ENCODE measurements at places on chromosomes 7 and 10. TPM values are rescaled to one million over a fixed set of nuclear protein-coding genes. Genes with fewer than 3 reads are reported as not detected.

GRCh38 chr10:126702181-126702580, 31.7 kb upstream of the C10orf90 start:
- DNase-seq = no peak

GRCh38 chr10:4947635-4948596, 15.3 kb upstream of the AKR1C1 start:
- peak; percentile 33 for DNase-seq

DNA sequence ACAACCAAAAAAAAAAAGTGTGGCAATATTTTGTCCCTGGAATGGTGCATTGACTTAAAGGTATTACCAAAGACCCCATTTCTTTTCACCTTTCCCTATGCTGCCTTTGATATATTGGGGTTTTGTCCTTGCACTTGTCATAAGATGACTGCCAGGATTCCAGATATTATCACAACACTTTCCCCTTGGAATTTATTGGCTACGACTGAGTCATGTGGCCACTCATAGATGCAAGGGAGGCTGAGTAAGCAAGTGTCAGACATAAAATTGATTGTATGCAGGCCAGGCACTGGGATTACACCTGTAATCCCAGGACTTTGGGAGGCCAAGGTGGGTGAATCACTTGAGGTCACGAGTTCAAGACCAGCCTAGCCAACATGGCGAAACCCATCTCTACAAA, 83.6 kb downstream of the PPP1R3C start:
- DNase-seq = no peak

DNA sequence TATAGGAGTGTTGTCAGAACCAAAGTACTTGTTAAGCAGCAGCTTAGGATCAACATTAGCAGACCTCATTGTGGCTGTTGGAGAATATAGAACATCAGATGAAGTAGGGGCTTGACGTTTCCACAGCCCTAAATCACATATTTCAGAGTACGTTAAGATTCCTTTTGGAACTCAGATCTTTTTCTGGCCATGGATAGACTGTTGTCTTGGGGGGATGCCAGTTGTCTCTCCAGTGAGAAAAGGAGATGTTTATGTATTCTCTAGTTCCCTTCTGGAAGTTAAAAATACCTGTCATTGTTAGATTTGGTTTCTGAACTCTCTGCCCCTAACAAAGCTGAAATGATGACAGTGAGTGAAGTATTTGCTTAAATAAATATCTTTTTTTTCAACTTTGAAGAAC, 191.3 kb downstream of the AUTS2 start:
- no peak for DNase-seq

ADIRF gene
- total RNA-seq = 25.4 TPM

DNA sequence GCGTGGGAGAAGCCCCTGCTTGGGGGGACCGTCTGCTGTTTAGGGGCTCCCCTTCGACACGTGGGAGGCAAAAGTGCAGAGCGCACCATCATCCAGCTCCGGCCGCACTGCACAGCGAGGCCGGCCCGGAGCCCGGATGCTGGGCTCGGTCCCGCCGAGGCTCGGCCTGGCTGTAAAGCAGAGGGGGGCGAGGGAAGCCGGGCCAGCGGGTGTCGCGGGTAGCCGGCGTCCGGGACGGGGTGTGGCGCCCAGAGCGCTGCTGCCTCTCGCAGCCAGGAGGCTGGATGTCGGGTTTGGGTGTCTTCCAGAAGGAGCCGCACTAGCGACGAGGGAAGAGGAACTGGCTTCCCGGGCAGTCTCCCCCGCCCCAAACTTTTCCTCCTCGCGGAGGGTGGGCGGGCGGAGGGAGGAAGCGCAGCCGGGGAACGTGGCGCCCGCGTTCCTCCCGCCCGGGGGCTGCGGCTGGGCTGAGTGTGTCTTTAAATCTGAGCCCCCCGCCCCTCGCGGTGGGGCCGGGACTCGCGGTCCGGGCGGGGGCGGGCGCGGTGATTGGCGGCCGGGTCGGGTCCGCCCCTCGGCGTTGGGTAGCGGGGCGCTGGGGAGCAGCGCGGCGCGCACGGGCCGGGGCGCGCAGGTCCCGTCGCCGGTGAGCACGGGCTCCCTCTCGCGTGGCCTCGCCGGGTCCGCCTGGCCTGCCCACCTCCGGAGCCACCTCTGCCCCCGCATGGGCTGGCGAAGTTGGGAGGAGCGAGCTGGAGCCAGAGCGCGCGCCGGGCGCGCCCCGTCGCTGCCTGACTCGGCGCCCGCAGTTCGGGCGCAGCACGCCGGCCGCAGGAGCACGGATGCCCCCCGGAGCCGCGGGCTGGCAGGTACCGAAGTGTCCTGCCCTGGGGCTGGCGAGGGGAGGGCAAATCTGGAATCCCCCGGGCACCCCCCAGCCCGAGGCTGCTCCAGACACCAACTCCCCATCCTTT, at the start of gene PALD1:
Gene PALD1, plus strand, starts transcription at position 577 of the 974 bp plus-strand sequence. CDS start 47,185 bp downstream, outside the sequence.
- DNase-seq = peak; percentile 61

DNA sequence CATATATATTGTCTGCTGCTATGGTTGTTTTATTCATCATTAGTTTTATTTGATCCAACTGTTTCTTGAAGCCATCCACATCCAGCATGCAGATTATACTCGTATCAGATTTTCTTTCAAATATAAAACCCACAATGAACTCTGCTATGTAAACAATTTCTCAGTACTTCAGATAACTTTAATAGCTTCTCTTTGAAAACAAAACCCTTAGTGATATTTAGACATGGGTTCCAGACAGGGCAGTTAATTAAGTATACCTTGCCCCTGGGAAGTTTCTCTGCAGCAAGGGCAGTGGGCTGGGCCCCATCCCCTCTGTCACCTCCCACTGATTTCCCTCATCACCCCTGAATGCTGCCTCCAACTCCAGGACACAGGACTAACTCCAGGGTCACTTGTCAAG, 104.3 kb downstream of the GFRA1 start:
- no peak for DNase-seq

DNA sequence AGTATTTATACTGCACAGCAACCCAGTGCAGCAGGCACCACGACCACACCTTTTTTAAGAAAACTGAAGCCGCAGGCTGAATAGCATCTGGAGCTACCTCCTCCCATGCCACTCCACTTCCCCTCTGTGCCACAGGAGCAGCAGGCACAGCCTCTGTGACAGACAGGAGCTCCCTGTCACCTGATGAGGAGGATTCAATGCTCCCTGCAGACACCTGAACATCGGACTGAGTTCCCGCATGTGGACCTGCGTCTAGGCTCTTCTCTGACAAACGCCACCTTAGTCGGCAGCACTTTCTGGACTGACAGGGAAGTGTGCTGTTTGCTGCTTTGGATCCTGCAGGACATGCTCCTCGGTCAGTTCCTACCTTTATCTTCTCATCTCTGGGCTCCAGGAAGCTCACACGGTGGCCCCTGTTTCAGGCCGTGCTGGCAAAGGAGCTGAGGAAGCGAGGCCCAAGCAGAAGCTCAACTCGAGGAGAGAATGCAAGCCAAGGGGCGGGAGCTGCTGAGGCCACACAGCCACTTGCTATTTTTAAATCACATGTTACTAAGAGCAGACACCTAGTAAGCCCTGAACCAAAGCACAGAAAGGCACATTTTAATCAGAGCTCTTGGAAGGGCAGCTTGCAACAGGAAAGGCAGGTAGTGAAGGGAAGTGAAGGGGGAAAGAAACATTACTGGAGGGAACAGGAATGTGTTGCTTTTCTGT, 56.6 kb downstream of the VOPP1 start:
- DNase-seq = no peak

GPR146 gene
- 8.3 TPM for total RNA-seq

GALNT17 gene
- 1.7 TPM for total RNA-seq

DNA sequence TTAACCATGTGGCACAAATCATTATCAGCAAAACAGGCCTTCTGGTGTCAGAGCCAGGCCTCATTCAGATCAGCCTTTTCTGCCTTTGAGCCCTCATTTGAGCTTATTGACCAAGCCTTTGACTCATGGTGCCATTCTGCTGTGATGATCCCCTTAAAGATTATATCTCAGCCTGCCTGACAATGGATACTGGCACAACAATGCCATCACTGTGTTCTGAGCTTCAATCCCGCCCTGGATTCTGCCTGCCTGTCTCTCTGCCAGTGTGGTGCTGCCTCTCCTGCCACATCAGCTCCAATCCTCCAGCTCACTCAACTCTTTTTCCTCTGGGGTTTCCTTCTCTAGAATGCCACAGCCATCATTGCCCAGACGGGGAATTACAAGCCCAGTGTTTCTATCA, 52.6 kb downstream of the SRI start:
- no peak for DNase-seq

GRCh38 chr7:118286131-118286530, 61.6 kb downstream of the ANKRD7 start:
- no peak for DNase-seq

DNA sequence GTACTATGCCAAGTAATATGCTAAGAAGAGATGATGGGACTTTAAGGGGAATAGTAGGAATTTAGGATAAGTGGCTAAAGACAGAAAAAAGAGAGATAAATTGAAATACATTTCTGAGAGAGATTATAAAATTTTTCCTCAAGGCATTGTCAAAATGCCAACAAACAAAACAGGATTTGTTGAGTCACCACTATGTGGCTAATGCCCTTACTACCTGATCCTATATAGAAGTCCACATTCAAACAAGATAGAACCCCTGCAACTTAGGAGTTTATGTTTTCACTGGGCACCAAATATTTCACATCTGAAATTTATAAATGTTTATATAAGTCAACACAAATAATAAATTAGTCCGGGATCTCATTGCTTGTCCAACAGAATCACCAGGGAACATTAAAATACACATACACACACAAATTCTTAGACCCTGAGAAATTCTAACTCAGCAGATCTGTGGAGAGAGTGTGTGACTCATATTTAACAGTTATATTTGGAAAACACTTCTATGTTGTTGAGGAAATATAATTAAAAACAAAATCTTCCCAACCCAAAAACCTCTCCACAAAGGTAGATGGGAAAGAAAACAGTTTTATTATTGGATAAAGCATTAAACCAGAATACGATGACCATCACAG, 154.3 kb downstream of the PPP1R3A start:
- no peak for DNase-seq

GRCh38 chr10:77533887-77534278, 103.7 kb downstream of the KCNMA1 start:
- DNase-seq = no peak

DNA sequence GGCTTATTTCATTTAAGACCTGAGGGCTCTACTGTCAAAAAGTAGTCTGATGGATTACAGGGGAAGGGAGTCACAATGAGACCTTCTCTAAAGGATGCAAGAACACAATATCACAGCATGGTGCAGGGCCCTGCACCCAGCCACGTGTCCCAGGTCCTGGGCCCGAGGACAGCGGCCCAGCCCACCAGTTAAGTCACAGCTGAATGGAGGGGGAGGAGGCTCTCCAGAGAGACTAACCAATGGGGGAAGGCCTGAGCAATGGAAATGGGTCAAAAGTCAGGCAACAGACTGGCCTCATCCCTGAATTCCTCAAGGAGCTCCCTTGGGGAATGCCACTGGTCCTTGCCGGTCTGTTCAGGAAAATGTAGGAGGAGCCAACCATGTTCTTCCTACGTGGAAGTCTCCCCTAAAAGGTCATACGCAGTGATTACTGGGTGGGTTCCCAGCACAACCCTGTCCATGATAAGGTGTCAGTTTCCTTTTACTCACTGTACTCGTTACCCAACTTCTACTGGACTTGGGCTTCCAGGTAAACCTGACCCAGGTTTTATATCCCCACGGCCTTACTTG, 28.3 kb downstream of the CCDC3 start:
- DNase-seq = no peak

- DNase-seq = no peak
Measured at GRCh38 chr10:88070080-88070880, 206.9 kb downstream of the PTEN start.

DNA sequence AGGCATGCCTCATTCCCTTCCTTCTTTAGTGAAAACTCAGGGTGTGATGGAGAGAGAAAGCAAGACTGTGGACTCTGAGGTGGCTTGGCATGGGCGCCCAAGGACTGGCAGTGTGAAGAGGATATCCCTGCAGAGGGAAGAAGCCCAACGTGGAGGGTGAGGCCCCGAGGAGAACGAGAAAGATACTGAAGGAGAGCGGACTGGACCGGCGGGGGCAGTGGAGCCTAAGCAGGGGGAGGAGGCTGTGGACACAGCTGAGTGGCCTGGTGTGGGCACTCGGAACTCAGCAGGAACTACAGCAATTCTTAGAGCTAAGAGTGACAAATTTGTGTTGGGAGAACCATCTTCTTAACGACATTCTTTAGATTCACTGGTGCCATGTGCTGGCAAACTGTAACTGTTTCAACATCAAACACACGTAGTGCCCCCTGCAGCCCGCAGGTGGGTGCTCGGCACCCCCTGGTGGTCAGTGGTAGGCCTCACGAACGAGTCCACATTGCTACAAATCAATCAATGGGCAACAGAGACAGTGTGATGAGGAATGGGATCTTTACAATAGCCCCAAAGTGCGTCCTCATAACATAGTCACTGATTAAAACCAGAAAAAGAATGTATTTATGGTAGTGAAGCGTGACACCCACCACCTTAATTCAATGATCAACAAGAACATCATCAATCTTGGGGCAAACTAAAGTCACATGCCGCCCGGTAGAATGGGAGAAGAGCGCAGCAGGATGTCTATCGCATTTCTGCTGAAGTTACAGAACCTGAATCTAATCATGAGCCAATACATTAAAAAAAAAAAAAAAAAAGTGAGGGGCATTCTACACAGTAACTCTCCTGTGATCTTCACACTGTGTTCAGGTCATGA, 2.0 kb upstream of the SFTPA1 start:
- DNase-seq = no peak

GRCh38 chr7:1883834-1884582, 213.9 kb downstream of the ELFN1 start:
- no peak for DNase-seq

NRP1 gene
- 76.2 TPM for total RNA-seq

DNA sequence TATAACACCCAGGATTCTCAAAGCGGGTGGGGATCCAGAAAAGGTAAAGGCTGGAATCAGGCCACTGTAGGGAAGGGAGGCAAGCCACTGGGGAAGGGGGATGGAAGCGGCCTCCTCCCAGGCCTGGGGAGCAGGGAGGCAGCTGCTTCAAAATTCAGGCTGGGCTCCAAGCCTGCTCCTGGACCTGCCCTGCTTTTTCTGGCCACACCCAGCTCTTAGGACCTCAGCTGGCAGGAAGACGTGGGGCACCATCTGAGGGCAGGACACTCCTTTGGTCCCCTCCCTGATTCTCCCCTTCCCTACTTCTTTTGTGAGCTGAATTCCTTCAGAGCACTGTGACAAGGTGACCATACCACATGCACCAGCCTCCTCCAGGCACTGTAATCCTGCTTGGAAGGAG, 4.6 kb upstream of the LBX1 start:
- no peak for DNase-seq

MCM7 gene
- 58.2 TPM for total RNA-seq

CALML3 gene
- total RNA-seq = not detected

DNA sequence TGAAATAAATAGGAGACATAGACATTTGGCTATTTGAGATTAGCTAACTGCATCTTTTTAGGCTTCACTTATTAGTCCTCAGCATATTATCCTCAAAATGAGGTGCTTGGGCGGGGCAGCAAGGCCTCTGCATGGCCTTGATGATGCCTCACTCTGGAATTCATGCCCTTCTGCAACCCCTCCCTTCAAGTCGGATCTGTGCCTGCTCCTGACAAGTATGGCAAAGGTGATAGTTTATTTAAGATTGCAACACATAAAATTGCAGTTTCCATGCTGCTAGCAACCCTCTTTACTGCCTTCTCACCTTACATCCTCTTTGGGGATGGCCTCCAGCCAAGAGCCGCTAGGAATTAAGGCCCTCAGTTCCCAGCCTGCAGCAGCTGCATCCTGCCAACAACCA, 241.3 kb upstream of the ADARB2 start:
- no peak for DNase-seq

MACC1 gene
- 13.4 TPM for total RNA-seq

OR9A2 gene
- not detected for total RNA-seq

Data from mucosa of gallbladder (tissue), 1 donor.